Kidney glomerular epithelial cell (primary cell): ENCODE measurements at places on chromosomes 4 and X.

GRCh38 chrX:97968376-97969163, 1084.9 kb downstream of the RPA4 start:
- no peak for DNase-seq

DNA sequence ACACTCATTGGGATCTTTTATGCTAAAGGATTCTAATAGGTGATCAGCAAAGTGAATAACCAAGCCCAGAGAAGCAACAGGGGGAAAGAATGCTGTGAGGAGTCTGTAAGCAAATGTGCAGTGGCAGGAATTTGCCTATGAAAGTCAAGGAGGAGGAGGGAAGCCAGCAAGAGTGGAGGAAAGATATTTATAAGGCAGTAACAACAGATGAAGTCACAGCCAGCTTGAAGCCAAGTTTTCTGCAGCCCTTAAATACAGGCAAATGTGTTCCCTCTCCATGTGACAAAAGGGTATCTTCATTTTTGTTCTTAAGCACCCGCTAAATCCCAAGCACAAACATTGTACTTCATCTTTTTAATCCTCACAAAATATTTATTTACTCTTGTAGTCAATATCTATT, 275.0 kb upstream of the CLNK start:
- DNase-seq = no peak

- no peak for DNase-seq
Measured at GRCh38 chr4:183861426-183861825, 43.7 kb upstream of the STOX2 start.

- no peak for DNase-seq
Measured at GRCh38 chrX:150616863-150617198, 48.4 kb downstream of the MTM1 start.

DNA sequence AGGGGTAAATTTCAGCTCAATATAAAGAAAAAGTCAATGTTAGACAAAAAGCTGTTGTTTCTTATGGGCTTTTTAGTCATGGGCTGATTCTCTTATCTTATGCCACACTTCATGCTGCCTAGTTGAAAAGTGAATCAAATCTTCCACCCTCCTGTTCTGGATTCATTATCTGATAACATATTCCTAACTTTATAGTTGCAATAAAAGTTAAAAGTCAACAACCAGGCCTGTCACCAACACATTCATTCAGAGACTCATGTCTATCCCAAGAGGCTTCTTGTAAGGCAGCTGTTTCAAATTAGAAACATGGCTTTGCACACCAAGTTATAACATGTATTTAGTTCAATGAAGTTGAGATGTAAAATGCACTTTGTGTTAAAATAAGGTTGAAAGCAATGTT, 243.8 kb downstream of the ADAMTS3 start:
- DNase-seq = no peak

GRCh38 chrX:71603618-71604017, 14.7 kb downstream of the CXCR3 start:
- DNase-seq = no peak

DNA sequence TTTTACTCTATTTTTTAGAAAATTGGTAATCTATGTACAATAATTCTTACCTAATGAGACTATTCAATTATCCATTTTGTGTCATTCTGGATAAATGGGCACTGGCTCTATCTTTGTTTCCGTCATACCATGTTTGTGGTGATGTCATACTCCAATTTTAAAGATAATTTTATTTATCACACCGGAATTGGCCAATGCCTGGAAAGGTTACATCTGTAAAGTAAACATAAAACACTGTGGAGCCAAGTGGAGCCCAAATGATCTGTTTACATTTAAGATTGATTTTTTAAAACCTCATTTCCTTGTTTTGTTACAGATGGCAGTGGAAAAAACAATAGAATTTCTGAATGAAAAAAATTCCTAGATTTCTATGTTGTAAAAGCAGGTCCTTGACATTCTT, 120.2 kb upstream of the GPRIN3 start:
- no peak for DNase-seq

- no peak for DNase-seq
Measured at GRCh38 chr4:171203425-171203824, 609.8 kb upstream of the GALNTL6 start.

- DNase-seq = no peak
Measured at GRCh38 chr4:174210952-174211490, 72.4 kb downstream of the FBXO8 start.

DNA sequence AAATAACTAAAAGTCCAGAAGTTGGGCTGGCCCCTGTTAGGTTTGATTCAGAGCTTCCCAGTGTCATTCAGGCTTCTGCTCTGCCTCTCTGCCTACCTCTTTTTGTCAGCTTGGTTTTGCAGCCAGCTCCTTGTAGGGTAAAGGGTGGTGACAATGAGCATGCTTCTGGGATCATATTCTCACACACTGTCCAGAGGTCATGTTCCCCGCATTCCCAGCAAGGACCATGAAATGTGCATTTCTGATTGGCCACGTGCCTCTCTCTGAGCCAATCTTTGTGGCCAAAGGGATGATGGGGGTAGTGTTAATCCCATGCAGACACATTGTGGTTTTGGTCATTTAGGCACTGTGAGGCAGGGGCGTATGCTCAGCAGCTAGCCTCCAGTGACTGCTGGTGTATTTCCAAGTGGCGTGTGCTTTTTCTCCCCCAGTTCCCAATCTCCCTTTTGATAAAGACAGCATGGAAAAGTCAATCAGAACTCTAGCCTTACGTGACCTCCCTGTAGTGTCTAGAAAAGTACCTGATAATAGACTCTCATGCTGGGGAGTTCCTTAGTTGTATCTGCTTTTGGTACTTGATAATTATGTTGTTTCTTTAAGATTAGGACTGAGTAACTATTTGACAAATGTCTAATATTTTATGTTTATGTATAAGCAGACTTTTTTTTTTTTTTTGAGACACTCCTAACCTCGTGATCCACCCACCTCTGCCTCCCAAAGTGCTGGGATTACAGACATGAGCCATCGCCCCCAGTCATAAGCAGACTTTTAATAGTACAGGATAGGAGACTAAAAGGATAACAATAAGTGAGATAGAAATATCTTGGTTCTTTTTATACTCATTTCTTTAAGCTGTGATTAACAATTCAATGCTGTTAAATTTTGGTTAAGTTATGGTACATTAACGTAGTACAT, 57.8 kb downstream of the KIAA0232 start:
- no peak for DNase-seq

DNA sequence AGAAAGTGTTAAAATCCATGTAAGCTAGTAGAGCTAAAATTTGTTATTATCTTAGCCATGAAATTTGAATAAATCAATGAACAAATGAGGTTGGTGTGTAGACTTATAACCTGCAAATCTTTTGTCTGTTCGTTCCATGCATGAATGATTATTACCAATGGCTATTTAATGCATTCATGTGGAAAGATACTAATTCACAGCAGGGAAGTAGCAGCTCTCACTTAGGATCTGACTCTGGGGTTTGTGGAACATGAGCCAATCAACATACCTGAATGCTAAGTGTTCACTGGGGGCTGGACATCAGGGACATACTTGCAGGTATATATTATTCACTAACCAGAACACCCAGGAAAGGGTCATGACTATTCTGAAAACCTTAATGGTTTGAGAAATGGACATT, 444.1 kb downstream of the STIM2 start:
- no peak for DNase-seq

DNA sequence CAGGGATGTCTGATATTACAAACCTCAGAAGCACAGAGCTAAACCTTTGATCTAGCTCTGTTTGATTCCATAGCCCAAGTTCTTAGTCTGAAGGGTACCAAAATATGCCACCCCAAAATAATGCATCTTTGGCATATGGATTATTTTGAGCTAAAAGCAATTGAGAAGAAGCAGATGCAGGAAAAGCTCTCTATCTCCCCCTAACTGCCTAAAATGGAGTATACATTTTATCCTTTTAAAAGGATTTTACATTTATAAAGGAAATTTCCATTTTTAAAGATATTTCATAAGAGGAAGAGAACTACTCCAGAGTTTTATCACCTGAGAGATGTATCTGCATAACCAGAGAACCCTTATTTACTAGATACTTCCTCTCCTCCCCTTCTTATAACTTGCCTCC, 158.7 kb downstream of the ZNF674 start:
- DNase-seq = no peak

DNA sequence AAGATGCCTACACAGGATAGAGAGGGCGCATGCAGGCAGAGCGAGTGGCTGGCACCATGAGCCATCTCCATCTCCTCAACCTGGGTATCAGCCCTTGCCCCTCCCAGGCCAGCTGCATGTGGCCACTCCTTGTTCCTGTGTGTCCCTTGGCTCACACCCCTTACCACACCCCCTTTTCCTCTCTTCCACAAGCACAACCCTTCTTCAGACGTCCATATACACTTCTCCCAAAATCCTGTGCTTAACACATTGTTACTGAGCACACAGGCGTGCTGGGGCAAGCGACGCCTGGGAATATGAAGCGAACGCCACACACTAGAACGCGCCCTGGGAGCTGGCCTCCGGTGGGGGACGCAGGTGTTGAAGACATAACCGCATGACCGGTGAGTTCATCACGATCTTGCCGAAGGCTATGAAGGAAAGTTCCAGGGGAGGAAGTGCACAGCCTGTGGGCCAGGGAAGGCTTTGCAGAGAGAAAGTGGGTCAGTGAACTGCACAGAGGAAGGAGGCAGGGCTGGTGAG, 19.1 kb upstream of the KIAA0232 start:
- DNase-seq = no peak

- DNase-seq = no peak
Measured at GRCh38 chr4:115310641-115311040, 197.2 kb upstream of the NDST4 start.

- DNase-seq = no peak
Measured at GRCh38 chr4:104726002-104726401, 231.3 kb upstream of the CXXC4 start.

DNA sequence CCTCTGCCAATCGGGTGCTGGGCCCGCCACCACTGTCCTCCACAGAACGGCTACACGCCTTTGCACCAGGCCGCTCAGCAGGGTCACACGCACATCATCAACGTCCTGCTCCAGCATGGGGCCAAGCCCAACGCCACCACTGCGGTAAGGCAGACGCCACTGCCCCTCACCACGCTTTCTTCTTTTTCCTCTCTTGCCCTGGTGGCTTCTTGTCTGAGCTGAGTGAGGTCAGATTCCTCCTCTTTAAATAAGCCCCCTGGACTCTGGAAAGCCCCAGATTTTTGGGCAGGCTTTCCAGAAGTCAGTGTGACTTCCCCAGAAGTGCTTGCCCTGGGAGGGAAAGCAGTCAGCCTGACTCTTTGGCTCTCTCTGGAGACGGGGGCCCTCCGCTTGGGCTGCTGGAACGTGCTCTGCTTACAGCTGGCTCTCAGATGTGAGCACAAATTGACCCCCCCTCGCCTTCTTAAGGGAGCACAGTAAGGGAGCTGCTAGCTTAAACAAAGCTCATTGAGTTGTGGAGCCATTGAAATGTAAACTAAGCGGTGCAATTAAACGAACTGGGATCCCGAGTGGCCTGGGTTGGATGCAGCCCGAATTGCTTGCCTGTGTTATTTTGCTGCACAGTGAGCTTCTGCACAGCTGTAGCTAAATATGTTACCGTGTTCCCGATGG, 243.1 kb downstream of the ANK2 start:
- no peak for DNase-seq

- no peak for DNase-seq
Measured at GRCh38 chr4:187294861-187295260, 571.2 kb upstream of the FAT1 start.

DNA sequence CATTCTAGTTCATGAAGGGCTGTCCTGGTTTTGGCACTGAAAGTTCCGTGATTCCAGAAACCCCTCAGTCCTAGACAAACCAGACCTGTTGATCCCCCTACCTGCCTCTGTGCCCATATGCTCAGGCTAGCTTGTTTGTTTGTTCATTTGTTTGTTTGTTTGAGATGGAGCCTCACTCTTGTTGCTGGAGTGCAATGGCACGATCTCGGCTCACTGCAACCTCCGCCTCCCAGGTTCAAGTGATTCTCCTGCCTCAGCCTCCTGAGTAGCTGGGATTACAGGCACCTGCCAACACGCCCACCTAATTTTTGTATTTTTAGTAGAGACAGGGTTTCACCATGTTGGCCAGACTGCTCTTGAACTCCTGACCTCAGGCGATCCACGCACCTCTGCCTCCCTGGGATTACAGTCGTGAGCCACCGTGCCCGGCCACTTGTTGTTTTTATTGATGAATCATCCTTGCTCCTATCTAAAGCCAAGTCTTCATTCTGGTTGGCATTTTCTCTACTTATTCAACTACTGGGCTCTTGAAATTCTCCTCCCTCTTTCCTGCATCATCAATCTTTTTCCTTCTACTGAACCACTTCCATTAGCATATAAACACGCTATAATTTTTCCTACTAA, 86.3 kb upstream of the BMP2K start:
- DNase-seq = peak; percentile 14

DNA sequence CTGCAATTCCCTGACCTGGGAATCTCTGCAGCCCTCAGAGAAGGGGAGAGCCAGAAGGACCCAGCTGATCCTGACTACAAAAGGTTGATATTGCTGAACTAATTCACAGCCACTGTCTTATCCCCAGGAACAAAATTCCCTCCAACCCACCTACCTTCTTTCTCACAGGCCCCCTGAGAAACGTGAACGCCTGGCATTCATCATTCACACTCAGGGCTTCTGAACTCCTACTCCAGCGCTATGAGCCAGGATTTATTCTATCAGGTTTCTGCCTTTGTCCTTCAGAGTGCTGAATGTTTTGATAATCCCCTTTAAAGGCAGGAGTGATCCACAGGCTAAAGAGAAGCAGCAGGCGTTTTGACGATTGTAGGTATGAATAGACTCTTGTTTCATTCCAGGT, 76.5 kb downstream of the KCNIP4 start:
- no peak for DNase-seq

- DNase-seq = no peak
Measured at GRCh38 chrX:85955510-85955909, 91.8 kb downstream of the CHM start.

DNA sequence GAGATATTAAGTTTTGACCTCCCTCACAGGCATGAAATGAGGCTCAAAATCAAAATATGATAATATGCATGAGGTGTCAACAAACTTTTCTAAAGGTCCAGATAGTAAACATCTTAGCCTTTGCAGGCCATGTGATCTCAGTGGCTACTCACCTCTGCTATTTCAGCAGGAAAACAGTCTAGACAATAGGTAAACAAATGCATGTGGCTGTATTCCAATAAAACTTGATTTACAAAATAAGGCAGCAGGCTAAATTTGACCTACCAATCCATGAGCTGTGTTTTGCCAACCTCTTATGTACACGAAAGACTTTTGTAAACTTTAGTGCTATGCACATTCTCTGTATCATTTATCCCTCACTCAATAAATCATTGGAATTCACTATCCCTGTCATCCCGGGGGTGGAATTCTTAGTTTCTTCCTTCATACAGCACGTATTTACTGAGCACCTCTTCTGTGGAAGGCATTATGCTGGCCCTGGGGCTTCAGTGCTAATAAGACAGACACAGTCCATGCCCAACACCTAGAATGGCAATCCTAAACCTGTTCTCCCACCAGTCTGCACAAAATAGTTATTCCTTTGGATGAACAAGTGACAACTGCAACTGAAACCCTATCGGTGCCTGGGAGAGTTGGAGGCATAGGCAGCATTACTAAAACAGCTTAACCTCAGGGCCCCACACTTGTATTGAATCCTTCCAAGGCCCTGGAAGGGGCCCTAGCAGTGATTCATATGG, 19.9 kb downstream of the MAGEB17 start:
- no peak for DNase-seq

- no peak for DNase-seq
Measured at GRCh38 chr4:124184792-124185191, 527.7 kb downstream of the ANKRD50 start.

- no peak for DNase-seq
Measured at GRCh38 chr4:10003666-10004065, 17.6 kb downstream of the SLC2A9 start.
